Stimulated activated CD4-positive, alpha-beta T cell treated with anti-CD3 and anti-CD28 coated beads, Interleukin-4, amount 100 ng/mL, for 4 hours (primary cell): ENCODE measurements at places on chromosomes 3 and 15.

GRCh38 chr15:48928877-48929538, 34.7 kb downstream of the SHC4 start:
- no peak for DNase-seq

DNA sequence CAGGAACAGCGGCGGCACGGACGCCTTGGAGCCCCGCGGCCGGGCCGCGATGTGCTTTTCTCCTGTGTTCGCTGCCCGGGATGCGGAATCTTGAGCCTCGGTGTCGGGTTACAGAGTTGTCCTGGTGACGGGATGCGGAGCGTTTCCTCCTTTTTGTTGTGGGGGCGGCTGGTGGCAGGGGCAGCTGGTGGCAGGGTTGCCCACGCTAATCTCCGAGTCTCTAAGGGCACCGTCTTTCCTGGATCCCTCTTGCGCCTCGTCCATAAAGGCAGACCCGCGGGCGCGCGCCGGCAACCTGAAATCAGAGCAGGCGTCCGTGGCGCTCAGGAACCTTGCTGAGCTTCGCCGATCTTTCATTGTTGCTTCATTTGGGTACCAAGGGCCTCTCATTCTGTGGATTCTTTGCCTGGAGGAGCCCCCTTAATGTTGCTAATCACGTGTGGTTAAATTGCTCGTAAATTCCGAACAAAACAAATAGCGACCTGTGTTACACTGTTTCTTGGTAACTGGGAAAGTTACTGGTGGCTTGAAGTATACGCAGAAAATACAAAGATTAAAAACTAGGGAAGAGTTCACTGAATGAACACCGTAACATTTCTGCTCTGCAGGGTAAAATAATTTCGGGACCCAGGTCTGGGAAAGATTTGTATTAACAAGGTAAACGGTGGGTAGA, 844 bp upstream of the PFN2 start:
- DNase-seq, result peak; percentile 22

DNA sequence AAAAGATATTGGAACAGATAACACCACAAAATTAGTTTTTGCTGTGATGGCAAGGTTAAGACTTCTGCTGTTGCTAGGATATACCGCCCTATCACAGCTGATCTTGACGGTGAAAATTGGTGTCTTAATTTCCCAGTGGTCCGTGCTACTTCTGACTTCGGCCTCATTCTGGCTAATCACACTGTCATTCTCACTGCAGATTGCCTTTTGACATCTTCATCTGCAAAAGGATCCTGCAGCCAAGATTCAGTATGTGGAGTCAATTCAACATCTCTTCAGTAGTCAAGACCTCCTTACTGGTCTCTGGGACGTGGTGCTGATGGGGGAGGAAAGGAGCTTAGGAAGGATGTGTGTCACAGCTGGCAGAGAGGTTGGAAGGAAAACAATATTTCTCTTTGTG, 438.6 kb downstream of the WDR72 start:
- no peak for DNase-seq

GRCh38 chr3:44323341-44323955, 15.1 kb upstream of the TCAIM start:
- DNase-seq, result peak; percentile 29

- DNase-seq, result no peak
Observed at GRCh38 chr15:74180881-74181602, 7.5 kb downstream of the ISLR start.

GRCh38 chr3:6354653-6355052, 506.3 kb upstream of the GRM7 start:
- DNase-seq, result no peak
